GM12892 (cell line): ENCODE measurements at places on chromosomes 3 and 15.

GRCh38 chr15:63905131-63905530 lies 71.4 kb upstream of the HERC1 start:
- DNase-seq, result no peak

DNA sequence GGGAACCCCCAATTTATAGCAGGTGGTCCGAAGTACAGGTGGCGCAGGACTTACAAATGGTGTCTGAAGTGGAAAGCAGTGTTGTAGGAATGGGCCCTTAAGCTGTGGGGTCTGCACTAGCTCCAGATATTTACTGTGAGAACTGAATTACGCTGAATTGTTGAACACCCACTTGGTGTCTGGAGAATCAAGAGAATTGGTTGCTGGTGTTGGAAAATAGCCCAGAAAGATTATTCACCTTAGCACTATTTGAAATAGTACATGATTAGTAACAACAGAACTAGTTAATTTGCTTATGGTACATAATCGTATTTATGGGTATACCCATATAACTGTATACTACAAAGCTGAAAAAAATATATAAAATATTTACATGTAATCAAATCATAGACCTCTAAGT lies 64.8 kb downstream of the ADAM10 start:
- no peak for DNase-seq

GRCh38 chr15:68210821-68211655 lies 5.9 kb upstream of the CALML4 start:
- peak; percentile 72 for DNase-seq

GRCh38 chr15:98384328-98385029 lies 263.9 kb upstream of the IGF1R start:
- no peak for DNase-seq

- no peak for DNase-seq
Observed at GRCh38 chr3:120791913-120792312, 49.4 kb downstream of the GTF2E1 start.

- DNase-seq, result no peak
Observed at GRCh38 chr3:197260491-197261163, 37.8 kb downstream of the DLG1 start.

DNA sequence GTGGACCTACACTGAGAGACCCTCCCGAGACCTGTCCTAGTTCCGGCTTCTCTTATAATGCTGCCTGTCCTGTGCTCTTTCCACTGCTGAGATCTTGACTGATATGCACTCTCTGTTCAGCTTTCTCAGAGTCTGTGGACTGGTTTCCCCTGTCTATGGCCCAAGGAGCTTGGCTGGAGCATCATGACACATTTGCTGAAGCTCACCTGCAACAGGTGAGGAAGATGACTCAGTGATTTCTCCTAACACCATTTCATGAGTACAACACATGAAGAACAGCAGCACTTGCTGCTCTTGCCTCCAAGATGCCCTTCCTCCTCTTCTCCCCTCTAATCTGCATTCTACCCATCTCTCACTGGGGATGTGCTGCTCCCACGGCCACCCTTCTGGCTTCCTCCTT lies 92.1 kb downstream of the DUT start:
- no peak for DNase-seq

DNA sequence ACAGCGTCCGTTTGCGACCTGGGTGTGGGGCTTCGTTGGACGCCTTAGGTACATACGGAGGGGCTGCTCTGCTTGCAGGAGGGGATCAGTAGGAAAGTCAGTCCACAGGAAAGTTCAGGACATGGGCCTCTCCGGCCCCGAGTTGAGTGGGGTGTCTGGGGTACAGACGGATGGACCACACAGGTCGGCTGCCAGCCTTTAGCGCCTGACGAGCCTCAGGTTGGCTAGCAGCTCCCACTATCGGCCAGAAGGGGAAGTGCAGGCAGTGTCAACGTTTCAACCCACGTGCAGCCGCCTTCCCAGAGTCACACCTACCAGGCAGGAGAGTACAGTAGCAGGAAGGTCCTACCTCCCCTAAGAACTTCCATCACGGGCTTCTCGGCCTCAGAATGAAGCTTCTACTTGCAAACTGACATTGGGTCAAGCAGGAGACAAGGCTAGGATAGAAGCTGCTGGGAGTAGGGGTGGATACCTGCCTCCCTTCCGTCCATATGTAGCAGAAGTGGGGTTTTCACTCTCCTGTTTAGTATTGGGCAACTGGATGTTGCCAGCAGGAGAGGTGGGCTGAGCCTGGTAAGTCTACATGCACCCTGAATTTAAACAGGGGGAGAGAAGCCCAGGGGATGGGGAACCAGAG lies 1.8 kb upstream of the SCN5A start:
- peak; percentile 64 for DNase-seq

GRCh38 chr3:66588340-66588847 lies 87.6 kb upstream of the LRIG1 start:
- no peak for DNase-seq

GRCh38 chr15:96720656-96721055 lies 390.2 kb downstream of the NR2F2 start:
- DNase-seq, result no peak

GRCh38 chr3:126018545-126018944 lies 49.6 kb downstream of the ROPN1B start:
- DNase-seq, result no peak

DNA sequence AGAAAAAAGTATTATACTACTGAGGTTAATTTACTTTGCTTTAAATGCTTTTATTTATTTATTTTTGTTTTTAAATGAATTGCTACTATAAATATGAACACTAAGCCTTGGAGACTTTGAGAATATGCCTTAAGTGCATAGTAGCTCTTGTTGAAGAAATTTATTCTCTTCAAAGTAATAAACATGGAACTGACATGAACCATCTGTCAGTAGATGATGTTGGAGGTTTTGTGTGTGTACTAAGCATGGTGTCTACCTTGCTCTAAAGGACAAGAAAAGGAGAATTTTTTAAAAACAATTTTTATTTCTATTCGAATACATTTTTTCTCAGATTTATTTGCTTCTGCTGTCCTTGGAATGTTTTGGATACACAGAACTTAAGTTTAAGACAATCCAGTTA lies 81.1 kb upstream of the PDZRN3 start:
- no peak for DNase-seq
